T47D (cell line): ENCODE measurements at places on chromosomes 2 and 18.

DNA sequence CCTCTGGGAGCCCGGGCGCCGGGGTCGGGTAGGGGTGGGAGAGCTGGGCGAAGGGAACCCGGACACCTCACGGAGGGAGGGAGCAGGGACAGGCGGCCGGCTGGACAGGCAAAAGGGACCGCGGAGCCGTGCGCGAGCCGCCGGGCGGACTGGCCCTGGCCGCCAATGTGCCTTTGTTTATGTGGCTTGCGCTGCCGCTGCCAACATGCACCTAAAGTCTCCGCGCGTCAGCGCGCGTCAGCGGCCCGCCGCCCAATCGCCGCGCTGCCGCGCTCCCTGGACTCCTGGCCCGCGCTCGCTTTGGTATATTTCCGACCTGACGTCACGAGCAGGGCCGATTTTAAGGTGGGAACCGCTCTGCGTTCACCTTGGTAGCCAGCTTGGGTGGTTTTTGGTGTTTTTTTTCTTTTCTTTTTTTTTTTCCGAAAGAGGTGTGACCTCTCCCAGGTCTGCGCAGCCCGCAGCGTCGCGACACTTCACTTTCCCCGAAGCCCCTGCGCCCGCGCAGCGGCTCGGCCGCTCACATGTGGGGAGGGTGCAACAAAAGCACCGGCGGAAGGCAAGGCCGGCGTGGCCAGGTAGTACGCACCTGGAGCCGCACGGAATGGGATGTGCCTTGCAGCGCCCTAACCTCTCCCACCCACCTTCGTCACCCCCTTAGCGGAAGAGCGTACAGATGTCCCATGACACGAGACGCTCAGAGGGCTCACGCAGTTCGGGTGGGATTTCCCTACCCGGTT, at the start of gene NR4A2:
TSS of gene NR4A2 (minus strand) at position 188 of the 740 bp plus-strand sequence. CDS start 2,535 bp downstream, outside the sequence.
- peak; percentile 86 for DNase-seq

GRCh38 chr2:45315861-45316260, 295.2 kb downstream of the SRBD1 start:
- no peak for DNase-seq

- no peak for DNase-seq
These were observed 54.9 kb downstream of the TMEFF2 start for GRCh38 chr2:192139813-192140212.

GRCh38 chr2:203916756-203917155, 19.8 kb upstream of the ICOS start:
- no peak for DNase-seq
